Heart right ventricle (tissue), 16 donors: ENCODE measurements at places on chromosomes 12 and 14.

DNA sequence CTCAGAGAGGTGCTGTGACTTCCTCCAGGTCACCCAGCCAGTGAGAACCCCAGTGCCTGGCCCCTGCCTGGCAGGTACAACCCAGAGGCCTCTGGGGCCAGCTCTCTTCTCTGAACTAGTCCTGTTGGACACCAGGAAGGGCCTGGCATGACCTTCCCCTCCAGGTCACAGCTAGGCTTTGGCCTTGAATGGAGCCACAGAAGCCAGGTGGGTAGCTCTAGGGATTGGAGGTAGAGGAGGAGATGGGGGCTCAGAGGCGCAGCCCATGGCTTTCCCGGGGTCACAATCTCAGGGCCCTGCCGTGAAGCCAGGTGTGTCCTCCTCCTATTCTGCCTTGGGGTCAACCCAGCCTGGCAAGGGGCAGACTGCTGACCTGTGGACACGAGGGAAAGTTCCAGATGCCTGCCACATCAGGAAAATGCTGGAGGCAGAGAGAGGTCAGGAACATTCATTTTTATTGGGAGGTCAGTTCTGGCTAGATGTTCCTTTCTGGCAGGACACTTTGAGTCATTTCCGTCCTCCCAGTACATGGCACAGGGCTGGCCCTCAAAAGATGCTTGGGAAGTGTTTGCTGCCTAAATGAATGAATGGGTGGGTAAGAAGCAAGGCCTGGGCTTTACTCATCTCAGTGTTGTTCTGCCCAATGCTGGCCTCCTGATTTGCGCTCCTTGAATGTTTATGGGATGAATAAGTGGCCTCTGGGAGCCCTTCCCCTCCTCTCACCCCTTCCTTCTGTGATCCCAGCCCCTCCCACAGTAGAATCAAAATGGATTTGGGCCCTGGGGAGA lies 25.4 kb downstream of the FAM222A start:
- DNase-seq: no peak

- DNase-seq: no peak
Observed at GRCh38 chr12:118827606-118828005, 153.7 kb upstream of the SRRM4 start.

DNA sequence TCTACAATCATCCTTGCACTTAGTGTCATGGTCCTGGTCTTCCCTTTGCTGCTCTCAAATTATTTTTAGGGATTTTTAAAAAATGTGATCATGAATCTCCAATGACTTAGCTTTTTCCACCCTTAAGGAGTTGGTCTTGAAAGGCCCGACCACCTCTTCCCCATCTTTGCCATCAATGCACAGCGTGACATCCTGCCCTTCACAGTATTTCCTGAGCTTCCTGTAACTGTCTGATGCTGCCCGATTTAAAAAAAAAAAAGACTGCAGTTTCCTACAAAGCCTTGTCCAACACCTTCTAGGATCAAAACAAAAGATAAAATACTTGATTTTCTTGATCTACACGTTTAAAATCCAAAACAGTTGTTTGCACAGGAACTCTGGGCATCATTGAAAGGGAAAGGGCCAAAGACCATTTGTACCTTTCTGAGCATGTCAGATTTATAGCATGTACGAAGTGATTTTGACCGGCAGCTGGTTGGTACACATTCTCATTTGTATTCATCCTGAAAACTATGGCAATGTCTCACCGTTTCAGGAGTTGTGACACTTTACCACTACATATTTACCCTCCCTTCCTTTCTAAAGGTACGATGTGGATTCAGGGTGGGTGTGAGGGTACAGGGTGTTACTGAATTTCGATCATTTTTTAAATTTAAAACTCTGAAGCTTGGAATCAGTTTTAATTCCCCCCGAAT lies 7.4 kb upstream of the ELK3 start:
- DNase-seq: no peak

DNA sequence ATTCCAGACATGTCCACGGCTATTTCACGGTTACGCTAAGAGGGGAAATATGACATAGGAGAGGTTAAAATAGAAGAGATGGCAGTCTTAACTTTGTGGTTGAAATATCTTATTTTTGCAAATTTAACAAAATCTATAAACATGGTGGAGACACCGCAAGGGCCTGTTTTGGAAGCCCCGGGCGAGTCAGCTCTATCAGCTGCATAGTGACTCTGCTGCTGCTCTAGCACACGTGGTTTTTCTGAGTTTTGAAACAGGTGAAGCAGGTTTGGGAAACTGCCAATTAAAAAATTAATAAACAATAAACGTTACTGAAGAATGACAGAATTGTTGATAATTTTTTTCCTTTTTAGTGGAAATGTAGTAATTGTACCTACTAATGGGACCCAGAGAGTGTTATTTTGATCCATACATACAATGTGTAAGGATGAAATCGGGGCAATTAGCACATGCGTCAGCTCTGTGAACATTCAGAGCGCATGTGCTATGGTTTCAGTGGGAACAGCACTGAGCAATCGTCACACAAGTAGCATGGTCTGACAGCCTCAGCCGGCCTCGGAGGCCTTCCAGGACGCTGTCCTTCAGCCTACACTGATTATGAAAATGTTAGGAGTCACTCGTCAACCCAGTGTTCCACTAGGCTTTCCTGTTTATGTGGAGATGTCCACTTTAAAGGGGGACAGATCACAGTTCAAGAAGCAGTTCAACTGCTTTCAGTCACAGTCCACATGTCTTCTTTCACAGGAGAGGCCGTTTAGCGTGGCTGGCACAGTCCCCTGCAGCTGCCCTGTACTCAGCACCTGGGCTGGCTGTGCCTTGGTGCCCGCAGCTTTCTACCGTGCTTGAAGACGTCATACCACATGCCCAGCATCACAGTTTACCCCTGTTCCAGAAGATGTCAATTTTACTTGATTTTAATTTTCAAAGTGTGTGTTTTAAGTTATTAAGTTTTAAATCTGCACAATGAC lies 51.8 kb downstream of the MOK start:
- no peak for DNase-seq
